ENCODE measurements at places on chromosomes 2 and 18.

GRCh38 chr18:78655921-78656320 lies 323.7 kb upstream of the SALL3 start:
- no peak for DNase-seq

- DNase-seq, result no peak
Observed at GRCh38 chr2:9707611-9708160, 76.9 kb upstream of the YWHAQ start.

GRCh38 chr2:73091164-73091563 lies 19.7 kb upstream of the SFXN5 start:
- peak; percentile 43 for DNase-seq

GRCh38 chr2:43389581-43390466 lies 163.4 kb upstream of the ZFP36L2 start:
- no peak for DNase-seq

- DNase-seq, result no peak
Observed at GRCh38 chr2:236717729-236718128, 148.1 kb downstream of the ACKR3 start.

DNA sequence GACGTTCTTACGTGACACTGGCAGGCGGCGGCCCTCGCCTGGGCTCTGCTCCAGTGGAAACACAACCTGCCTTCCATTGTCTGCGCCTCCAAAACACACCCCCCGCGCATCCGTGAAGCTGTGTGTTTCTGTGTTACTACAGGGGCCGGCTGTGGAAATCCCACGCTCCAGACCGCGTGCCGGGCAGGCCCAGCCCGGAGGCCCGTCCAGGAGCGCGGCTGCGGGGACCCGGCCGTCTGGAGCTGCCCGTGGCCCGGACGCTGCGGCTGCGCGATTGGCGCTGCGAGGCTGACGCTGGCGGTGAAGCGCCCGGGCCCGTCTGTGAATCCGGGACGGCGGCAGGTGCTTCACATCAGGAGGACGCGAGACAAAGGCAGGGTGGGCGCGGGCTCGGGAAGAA lies 670.3 kb upstream of the SALL3 start:
- no peak for DNase-seq

- DNase-seq, result no peak
Observed at GRCh38 chr2:230986520-230987136, 9.3 kb upstream of the SPATA3 start.

GRCh38 chr2:65658881-65659280 lies 226.5 kb upstream of the SPRED2 start:
- no peak for DNase-seq

DNA sequence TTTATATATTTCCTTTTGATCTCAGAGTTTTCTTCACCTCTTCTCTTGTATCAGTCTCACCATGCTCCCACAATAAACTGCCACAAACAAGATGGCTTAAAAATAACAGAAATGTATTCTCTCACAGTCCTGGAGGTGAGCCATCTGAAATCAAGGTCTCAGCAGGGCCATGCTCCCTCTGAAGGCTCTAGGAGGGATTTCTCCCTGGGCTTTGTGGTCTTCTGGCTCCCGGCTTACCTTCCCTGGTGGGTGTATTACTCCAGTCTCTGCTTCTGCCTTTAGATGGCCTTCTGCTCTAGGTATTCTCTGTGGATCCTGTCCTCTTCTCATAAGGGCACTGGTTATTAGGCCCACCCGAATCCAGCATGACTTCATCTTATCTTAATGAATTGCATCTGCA lies 994.7 kb upstream of the POU3F3 start:
- no peak for DNase-seq

DNA sequence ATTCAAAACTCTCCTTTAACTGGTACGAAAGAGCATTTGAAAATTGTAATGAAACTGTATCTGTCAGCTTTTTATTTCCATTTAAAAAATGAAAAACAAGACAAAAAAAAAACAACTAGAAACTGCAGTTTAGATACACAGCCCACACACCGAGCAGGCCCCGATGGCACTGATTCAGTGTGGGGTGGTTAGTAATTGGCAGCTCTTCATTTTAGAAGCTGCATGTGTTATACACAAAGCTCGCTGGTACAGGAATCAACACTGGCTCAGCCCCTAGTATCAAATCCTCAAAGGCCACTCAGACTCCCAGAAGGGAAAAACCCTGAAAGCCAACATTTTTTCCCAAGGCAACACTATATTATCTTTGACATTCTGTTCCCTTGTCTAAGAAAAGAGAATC lies 30.5 kb upstream of the RMDN2 start:
- no peak for DNase-seq

DNA sequence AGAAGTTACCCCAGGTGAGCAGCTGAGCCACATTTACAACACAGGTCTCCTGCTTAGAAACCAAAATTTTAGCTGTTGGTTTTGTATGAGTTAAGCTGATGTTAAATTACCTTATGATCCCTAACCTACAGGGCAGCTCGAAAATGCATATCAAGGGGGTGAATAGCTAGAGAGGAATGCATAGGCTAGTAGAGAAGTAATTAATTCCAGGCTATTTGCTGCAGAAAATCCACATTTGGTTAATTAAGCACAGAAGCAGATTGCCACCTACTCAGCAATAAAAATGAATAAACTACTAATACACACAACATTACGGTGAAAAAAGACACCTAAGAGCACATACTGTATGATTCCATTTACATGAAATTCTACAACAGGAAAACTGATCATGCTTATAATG lies 91.4 kb downstream of the OSBPL1A start:
- no peak for DNase-seq

DNA sequence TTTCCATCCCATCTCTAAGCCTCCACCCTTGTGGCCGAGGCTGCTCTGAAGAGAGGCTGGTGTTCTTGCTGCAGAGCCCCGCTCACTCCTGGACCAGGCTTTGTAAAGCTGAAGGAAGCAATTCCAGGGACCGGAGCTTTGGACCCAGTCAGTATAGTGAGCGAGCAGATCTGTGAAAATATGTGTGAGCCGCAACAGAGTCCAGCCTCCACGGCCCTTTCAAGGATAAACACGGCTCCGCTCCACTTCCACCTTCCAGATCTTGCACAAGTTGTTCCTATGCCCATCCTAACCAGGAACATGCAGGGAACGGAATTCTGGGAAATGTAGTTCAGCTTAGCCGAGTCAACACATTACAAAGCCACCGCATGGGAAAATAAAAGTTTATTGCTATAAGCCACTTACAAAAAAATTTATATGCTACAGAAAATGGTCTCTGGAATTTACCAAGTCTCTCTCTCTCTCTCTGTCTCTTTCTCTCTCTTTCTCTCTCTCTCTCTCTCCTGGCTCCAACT lies 151.7 kb upstream of the ZNF521 start:
- peak; percentile 57 for DNase-seq

GRCh38 chr2:85672456-85672855 lies 4.5 kb upstream of the SFTPB start:
- DNase-seq, result no peak

- DNase-seq, result no peak
Observed at GRCh38 chr2:196262606-196263005, 91.2 kb upstream of the STK17B start.
